ENCODE measurements at places on chromosomes 5 and 9. TPM values are rescaled to one million over a fixed set of nuclear protein-coding genes. Genes with fewer than 3 reads are reported as not detected.

- DNase-seq, result no peak
These were observed 70.4 kb downstream of the RAPGEF1 start for GRCh38 chr9:131669269-131670157.

Gene PCDHB12
- 1.7 TPM for total RNA-seq

Gene ZNG1E
- total RNA-seq, result 41.3 TPM

Gene WWC1
- 61.9 TPM for total RNA-seq

- DNase-seq, result no peak
These were observed 119.1 kb upstream of the NR5A1 start for GRCh38 chr9:124626276-124626675.

DNA sequence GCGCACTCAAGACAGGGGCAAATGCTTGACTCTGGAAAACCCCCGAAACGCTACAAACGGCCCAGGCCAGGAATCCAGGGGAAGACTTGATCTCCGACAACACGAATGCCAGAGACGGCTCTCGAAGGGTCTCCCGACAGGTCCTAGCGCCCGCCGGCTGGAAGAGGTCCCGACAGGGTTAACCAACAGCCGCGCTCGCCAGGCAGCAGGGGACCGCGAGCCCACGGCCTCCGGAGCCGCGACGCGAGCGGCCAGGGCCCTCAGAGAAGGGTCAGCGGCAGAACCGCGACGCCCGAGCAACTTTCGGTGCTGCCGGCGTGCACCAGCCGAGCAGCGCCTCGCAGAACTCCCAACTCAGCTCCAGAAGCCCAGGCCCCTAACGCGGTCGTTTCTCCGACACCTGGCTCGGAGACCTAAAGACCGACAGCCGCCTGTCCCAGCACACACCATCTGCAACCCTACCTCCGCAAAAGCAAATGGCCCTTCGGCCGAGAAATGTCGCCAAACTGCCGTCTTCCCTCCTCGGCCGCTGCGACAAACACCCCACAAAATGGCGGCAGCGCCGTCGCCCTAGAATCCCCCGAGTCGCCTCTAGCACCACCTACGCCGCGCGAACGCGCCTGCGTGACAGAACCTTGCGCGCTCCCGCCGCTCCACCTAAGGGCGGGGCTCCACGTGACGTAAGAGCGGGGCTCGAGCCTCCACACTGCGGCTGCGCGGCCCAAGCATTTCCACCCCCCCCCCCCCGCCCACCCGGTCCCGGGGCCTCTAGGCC is at the start of gene CLK4:
Gene CLK4, minus strand, starts transcription at position 567 of the 775 bp plus-strand sequence. CDS start 3,634 bp downstream, outside the sequence.
- DNase-seq, result peak; percentile 98

All from lower lobe of right lung (tissue), 2 donors.